ENCODE measurements at places on chromosomes 1 and 21.

DNA sequence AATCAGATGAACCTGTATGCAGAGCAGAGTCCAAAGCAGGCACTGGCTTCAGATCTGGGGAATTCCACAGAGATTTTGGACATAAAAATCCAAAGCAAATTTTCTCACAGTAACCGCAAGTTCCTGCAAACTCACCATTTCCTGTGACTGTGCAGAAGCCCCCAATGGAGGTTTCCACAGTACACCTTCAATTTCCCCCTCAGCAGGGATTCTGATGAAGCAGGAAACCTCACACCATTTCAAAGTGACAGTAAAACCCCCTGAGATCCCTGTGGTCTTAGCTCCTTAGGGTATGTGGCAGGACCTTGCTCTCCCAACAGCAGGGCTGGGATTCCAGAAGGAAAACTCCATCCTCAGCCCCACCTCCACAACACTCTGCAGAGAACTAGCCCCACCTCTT is 6.0 kb upstream of the TGFBR3 start:
- no peak for DNase-seq

- DNase-seq = no peak
These were observed 34.1 kb downstream of the TMCO4 start for GRCh38 chr1:19765623-19766022.

DNA sequence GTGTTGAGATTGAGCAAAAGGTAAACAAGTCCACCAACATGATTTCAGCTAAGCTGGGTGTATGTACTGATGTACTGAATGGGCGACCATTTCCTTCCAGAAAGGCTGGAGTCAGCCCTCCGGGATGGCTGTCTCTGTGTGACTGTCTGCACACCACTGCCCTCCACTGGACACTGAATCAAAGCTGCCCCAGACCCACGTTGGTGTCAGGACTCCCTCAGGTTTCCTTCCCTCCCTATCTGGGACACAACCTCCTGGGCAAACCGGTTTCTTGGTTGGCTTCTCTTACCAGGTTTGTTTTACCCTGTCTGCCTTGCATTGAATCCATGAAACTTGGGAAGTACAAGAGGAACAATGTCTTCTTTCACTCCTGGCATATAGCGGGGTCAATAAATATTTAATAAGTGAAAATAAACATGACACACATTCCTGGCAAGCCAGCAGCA is 5.3 kb upstream of the SRP9 start:
- DNase-seq = peak; percentile 56

DNA sequence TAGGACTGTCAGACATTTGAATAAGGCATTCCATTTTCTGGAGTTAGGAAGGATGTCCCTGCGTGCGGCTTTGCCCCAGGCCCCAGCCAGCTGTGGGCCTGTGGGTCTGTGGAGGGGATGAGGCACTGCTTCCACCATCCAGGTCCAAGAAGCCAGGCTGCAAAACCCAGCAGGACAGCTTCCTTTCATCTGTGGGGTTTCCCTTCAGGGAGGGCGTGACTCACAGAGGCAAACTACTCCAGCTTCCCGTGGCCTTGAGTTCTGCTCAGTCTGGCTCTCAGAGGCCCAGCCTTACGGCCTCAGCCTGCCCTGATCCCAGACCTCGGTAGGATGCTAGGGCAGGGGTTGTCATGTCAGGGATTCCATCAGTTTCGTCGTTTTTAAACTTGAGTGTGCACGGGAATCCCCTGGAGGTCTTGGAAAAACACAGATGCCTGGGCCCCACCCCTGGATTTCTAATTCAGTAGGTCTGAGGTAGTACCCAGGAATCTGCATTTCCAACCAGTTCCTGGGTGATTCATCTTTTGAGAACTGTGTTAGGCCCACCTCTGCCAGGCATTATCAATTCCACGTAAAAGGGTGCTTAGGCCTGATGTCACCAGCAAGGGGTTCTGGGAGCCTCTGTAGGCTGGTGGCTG is 32.3 kb upstream of the TENT5C start:
- DNase-seq = no peak

GRCh38 chr1:54016343-54017282 is 1.4 kb downstream of the LDLRAD1 start:
- peak; percentile 87 for DNase-seq

GRCh38 chr1:27446496-27447020 is 43.4 kb downstream of the WASF2 start:
- no peak for DNase-seq

- no peak for DNase-seq
These were observed 26.1 kb downstream of the PALMD start for GRCh38 chr1:99672038-99672437.

DNA sequence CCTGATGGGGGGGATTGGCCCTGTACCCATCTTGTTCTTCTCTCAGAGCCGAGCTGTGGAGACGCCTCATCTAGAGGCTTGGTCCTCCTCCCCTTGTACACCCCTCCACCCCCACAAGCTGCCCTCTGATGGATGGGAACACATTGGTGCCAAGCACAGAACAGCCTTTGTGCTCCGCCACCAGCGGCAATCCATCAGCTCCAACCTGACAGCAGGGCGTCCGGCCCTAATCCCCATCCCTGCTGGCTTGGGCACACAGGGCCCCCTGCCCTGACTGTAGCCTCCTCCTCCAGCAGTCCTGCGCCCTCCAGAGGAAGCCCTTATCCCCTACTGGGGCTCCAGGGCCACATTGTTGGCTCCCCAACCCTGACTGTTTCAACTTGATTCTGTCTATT is 3.8 kb upstream of the MYOG start:
- DNase-seq = no peak

GRCh38 chr1:222048094-222048595 is 306.3 kb upstream of the DUSP10 start:
- DNase-seq = no peak

DNA sequence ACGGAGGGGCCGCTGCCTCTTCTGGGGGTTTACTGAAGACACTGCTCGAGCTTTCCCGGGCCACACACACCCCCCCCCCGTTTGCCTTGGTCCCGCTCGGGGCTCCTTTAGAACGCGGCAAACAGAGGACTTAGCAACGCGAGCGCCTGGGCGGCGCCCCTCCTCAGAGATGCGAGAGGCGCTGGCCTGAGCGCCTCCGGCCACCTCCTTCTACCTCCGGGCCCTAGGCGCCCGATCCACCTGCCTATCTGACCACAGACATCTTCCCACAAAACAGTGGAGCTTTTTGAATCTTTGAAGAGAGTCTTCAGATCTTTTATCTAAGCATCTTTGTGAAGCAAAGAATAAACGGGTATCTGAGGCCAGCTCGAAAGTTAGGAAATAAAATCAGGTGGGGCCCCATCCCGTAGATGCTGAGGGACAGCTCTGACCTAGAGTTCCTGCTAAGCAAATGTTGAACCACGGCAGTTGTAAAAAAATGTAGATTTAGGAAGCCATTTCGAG is 436 bp upstream of the TTLL7 start:
- DNase-seq = peak; percentile 48

DNA sequence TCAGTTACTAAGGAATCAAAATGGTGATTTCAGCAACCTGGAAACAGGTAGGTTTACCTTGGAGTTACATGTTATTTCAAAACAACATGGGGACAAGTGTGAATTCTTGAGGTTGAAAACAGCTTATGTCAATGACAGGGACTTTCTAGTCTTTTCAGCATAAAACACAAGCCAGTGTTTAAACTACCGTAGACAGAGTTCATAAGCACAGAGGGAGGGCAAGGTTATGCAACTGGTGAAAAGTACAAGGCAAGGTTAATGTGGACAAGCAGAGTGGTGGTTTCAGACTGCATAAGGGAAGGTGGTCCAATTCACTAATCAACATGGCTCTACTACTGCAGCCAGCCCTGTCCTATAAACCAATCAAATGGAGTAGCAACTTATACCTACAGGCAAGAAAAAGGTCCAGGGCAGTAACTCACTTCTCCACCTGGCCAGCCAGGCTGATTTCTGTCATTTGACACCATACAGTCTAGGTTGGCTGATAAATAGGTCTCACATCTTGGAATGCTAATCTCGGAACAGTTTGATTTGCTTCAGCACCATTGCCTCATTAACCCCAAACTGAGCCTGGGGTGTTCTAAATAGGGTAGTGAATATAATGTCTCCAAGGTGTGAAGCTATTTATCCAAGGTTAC is 250.3 kb upstream of the PROX1 start:
- DNase-seq = no peak

- DNase-seq = no peak
These were observed 8.1 kb downstream of the COL18A1 start for GRCh38 chr21:45412909-45413611.

GRCh38 chr1:220990427-220991339 is 111.4 kb downstream of the HLX start:
- no peak for DNase-seq

DNA sequence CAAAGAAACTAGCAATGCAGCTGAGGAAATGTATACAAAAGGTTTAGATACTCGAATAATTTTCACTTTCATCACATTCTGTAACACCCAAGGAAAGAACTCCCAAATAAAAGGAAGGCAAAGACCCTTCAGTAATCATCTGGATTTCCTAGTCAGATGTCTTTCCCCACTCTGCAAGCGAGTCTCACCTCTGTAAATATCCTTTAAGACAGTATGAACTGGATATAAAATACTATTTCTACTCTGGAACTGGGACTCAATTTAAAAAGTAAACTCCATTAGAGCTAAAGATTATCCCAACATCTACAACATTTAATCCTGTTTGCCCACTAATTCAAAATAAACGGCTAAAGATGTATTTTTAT is 27.0 kb downstream of the C2CD2 start:
- DNase-seq = no peak

DNA sequence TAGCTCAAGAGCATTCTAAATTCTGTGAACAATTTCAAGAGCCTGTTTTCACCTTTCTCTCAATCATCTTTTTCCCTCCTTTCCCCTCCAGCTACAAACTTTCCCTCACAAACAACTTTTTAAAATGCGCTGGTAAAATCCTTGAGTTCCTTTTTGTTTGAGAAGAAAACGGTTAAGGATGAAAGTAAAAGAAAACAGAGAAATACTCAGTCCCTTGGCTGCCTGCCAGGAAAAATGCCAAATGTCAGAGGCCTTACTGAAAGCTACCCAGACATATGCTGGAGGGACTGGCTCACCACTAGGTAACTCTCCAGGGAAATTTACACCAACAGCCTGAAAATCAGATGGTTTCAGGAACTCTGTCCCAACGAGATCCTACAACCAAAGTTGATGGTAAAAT is 11.0 kb upstream of the SERBP1 start:
- no peak for DNase-seq

GRCh38 chr1:103353391-103353790 is 172.1 kb upstream of the RNPC3 start:
- DNase-seq = no peak

DNA sequence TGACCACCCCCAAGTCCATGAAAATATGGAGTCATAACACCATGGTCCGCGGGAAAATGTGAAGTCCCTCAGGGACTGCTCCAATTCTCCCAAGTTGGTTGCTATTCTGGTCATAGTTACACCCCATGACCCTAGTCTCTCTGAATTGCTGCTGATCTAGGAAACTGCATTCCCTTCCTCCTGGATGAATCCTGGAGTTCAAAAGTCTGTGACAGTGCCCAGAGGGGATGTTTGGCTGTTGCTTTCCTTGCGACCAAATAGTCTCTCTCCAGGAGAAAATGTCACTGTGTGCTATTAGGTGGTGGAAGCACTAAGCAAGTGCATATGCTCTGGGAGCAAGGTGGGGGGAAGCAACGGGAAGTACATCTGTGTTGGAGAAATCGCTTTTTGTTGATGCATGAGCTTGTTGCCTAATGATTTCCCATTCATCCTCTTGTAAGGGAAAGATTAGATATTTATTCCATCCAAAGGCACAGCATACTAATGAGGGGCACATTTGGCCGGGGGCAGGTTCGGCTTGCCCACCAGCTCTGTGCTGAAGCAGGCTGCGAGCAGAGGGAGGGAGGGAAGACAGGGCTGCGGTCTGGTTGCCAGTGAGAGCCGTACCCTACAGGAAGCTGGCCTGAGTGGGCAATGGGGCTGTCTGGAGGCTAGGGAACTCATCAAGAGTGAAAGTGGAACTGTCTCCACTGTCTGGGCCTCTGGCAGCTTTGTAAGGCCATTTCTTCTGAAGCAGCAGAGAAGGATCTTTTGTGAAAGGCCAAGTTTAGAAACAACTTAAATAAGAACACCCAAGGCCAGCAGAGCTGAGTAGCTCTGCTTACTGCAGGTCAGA is 27.2 kb downstream of the SYT6 start:
- DNase-seq = no peak

DNA sequence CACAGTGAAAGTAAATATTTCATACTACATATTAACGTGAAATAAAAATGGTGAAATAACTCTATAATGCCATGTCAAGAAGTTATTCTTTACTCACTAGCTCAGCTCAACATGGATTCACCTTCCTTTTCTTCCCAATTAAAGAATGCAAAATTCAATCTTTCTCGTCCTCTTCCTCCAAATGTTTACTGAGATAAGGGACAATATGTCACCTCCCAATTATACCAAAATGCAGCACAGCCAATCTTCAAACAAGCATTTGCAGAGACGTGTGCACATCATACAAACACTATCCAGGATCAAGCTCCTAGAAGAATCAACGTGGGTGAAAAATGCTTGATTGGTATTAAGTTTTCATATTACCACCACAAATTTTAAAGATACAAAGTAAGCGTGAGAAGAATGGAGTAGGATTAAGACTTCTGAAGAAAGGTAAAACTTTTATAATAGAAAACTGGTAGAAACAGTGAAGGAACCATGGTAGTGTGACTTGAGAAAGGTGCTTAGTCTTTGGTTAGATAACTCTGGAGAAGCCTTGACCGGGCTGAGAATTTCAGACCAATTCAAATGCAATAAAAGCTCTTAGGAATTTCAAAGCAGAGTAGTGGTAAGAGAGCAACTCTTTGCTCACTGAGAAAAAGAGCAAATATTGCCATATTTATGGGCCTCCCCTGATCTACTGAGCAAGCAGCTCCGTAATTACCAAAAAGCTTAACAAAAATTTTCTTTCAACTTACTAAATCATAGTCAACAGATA is 7.2 kb downstream of the PTP4A2 start:
- DNase-seq = no peak

GRCh38 chr1:200916152-200916551 is 21.5 kb downstream of the INAVA start:
- DNase-seq = no peak

DNA sequence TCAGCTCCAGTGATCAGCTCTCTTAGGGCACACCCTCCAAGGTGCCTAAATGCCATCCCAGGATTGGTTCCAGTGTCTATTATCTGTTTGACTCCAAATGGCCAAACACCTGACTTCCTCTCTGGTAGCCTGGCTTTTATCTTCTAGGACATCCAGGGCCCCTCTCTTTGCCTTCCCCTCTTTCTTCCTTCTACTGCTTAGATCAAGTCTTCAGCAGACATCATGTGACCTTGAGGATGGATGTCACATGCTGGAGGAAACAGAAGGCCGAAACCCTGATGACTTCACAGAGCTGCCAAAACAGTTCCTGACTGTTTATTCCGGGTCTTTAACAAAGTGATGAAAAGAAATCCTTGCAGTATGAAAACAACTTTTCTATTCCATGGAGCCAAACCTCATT is 24.4 kb upstream of the WDR26 start:
- no peak for DNase-seq

DNA sequence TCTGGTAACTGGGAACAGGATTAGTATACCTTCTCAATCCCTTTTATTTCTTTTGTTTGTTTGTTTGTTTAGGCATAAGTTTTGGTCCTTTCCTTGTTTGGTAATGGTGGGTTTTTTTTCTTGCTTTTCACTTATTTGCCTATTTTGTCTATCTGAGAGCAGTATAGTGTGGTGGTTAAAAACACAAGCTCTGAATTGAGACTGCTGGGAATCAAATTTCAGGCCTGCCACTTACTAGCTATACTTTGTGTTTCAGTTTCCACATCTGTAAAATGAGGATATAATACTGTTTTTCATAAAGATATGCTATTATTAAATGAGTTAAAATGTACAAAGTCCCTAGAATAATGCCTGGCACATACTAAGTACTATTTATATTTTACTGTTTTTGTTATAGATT is 81.6 kb upstream of the IVNS1ABP start:
- no peak for DNase-seq

GRCh38 chr1:68231627-68232288 is 565 bp downstream of the WLS start:
- no peak for DNase-seq
